IMR-90 (cell line): ENCODE measurements at places on chromosomes 1 and 21. TPM values are rescaled to one million over a fixed set of nuclear protein-coding genes. Genes with fewer than 3 reads are reported as not detected.

- H3K4me1 ChIP-seq: peaks cover 18% of the 10 kb centered on the region
- H3K27ac ChIP-seq: peak overlapping the region; percentile 10; the same call in 1 of the 2 replicates
- peaks cover 9% of the 10 kb centered on the region for H3K36me3 ChIP-seq
- DNase-seq: no peak
- no peaks in the 10 kb centered on the region for H3K27me3 ChIP-seq
Measured at GRCh38 chr1:150615346-150616201, 13.8 kb downstream of the ENSA start.

- no peaks in the 10 kb centered on the region for H3K27me3 ChIP-seq
- H3K4me3 ChIP-seq: no peak overlapping the region
- no peak for DNase-seq
- no peak overlapping the region for H3K27ac ChIP-seq
Measured at GRCh38 chr1:93531193-93531592, 83.3 kb downstream of the FNBP1L start.

DNA sequence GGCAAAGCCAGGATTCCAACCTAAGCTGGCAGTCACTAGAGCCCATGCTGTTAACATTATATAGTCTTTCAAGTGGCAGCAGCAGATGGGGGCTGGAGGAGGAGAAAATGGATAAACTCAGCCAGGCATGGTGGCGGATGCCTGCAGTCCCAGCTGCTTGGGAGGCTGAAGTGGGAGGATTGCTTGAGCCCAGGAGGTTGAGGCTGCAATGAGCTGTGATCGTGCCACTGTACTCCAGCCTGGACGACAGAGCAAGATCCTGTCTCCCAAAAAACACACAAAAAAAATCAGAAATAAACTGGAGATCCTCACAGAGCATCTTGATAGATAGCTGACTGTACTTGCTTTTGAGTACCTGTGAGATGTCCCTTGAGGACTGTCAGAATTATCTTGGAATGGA lies 13.4 kb upstream of the WDR26 start:
- H3K27ac ChIP-seq: no peak overlapping the region
- no peaks in the 10 kb centered on the region for H3K27me3 ChIP-seq
- DNase-seq: no peak
- H3K36me3 ChIP-seq: 0 out of 2 replicates have a peak, but pooled peaks cover 1% of the 10 kb centered on the region

DNA sequence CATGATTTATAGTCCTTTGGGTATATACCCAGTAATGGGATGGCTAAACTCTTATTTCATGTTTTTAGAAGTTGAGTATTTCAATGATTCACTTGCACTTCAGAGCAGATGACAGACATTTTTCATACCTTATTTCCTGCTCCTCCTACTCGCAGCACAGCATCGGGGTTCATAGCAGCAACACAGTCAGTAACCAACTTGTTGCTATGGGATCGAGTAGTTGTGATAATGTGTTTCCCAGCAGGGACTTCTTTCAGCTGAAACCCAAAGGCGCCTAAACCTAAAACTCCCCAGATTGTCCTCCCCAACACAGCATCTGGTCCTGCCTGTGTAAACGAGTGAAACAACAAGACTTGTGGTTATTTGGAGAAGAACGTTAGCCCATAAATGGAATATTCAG lies 16.3 kb upstream of the EPRS1 start:
- H3K4me1 ChIP-seq: peaks cover 3% of the 10 kb centered on the region; the same call in 1 of the 2 replicates
- H3K27me3 ChIP-seq: no peaks in the 10 kb centered on the region
- H3K27ac ChIP-seq: no peak overlapping the region
- H3K36me3 ChIP-seq: peaks cover 11% of the 10 kb centered on the region
- no peak overlapping the region for H3K4me3 ChIP-seq
- no peak for DNase-seq

Gene FRRS1
- total RNA-seq: 21.7 and 23.5 TPM in 2 replicates

Gene ERICH3
- not detected in 2 replicates for total RNA-seq

Gene RCSD1
- not detected in 2 replicates for total RNA-seq

Gene CAPZB
- 180 and 216 TPM in 2 replicates for total RNA-seq

Gene VCAM1
- 19.7 and 21.1 TPM in 2 replicates for total RNA-seq

Gene LPGAT1
- total RNA-seq: 13.6 and 25.6 TPM in 2 replicates

Gene CD34
- under 0.01 TPM in 1 of 2 replicates, not detected in the other for total RNA-seq

Gene DFFA
- total RNA-seq: 56.1 and 62.6 TPM in 2 replicates

Gene CASQ2
- not detected in 2 replicates for total RNA-seq
